ENCODE measurements at places on chromosomes 16 and 17.

DNA sequence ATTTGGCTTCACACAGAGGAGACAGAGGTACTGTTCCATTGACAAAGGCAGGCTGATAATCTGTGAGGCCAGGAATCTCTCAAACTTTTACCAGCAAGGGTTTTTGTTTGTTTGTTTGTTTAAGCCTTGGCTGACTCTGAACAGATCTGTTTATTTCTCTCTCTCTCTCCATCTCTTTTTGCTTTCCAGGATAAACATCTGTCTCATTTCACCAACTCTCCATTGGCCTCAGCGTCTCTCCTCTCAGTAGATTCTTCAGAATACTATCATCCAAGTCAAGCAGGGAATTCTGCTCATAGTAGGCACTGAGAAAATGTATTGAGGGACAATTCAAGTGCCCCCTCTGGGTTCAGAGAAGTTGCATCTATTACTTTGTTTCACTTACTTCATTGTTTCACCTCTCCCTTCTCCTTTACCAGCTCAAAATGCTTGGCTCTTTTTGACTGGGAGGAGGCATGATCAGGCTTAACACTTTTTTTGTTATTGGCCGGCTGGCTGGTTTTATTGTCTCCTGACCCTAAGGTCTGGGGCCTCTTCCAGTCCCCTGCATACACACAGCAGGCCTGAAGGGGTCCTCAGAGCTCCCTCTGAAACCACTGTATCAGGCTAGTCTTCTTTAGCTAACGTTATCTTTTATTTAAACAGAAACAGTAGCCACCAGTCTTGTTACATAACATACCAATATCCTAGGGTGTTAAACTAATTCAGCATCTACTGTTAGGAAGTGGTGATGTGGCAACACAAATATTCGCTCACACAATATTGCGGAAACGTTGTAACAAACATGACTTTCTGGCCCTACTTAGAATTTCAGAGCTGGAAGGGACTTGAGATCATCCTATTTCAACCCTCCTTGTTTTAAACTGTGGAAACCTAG lies 2.0 kb upstream of the YPEL2 start:
- peak; percentile 74 for DNase-seq

- no peak for DNase-seq
Measured at GRCh38 chr16:5761592-5761991, 664.0 kb upstream of the EEF2KMT start.

- DNase-seq: no peak
Measured at GRCh38 chr17:27612160-27612770, 18.7 kb upstream of the LGALS9 start.

GRCh38 chr16:12245088-12245920 lies 268.8 kb downstream of the SNX29 start:
- no peak for DNase-seq

GRCh38 chr17:1898332-1898731 lies 68.5 kb downstream of the RPA1 start:
- no peak for DNase-seq

DNA sequence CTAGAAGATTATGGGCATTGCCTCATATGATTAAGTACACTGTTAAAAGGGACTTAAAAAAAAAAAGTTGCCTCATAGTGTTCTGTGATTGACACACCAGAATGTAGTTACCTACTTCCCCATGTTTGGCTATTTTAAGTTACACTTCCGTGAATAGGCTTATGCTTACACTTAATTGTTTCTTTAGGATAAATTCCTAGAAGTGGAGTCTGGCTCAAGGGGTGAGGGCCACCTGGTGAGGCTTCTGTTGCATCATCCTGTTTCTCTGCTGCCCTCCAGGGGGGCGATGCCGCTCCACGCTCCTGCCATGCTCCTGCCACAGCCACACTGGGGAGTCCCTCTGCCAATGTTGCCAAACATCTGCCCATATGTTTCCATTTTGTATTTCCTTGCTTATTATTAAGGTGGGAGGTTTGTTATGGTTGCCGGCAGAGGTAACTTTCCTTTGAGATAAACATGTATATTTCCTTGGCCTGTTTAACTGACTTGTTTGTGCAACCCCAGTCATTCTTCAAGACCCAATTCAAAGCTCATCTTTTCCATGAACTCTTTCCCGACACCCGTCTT lies 73.1 kb downstream of the KSR1 start:
- peak; percentile 82 for DNase-seq

DNA sequence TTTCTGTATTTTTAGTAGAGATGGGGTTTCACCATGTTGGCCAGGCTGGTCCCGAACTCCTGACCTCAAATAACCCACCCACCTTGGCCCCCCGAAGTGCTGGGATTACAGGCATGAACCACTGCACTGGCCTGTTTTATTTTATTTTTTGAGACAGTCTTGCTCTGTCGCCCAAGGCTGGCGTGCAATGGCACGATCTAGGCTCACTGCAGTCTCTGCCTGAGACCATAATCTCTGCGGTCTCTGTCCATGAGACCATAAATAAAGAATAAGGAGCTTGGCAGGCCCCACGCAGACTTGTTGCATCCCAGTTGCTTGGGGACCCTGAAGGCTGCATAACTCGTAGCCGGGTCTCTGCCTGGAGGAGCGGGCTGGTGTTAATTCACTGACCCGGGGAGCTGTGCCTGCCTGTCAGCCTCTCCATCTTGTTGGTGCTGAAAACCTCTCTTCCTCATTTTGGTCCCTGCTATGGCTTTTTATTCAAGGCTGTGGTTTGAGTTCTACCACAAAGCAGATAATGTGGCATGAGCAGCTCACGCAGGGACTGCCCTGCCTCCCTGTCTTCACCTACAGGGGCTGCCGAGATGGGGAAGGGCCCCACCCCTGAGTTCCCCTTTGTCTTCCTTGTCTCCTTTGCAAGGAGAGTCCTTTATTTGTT lies 82.1 kb downstream of the MSI2 start:
- no peak for DNase-seq

- DNase-seq: no peak
Measured at GRCh38 chr17:65370669-65371131, 190.7 kb downstream of the AXIN2 start.

GRCh38 chr17:7136266-7136877 lies 21.8 kb upstream of the ASGR2 start:
- peak; percentile 62 for DNase-seq

- peak; percentile 47 for DNase-seq
Measured at GRCh38 chr17:75111777-75112335, 2.1 kb downstream of the ARMC7 start.

DNA sequence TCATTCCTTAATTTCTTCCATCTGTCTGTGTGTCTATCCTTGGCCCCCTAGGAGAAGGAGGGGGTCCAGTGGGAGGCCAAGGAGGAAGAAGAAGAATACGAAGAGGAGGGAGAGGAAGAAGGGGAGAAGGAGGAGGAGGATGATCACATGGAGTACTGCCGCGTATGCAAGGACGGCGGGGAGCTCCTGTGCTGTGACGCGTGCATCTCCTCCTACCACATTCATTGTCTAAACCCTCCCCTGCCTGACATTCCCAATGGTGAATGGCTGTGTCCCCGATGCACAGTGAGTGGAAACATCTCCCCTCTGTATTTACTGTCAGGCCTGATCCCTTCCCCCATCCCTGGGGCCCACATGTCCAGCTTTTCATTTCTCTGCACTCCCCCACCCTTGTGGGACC lies 6.3 kb downstream of the CHD3 start:
- DNase-seq: no peak

DNA sequence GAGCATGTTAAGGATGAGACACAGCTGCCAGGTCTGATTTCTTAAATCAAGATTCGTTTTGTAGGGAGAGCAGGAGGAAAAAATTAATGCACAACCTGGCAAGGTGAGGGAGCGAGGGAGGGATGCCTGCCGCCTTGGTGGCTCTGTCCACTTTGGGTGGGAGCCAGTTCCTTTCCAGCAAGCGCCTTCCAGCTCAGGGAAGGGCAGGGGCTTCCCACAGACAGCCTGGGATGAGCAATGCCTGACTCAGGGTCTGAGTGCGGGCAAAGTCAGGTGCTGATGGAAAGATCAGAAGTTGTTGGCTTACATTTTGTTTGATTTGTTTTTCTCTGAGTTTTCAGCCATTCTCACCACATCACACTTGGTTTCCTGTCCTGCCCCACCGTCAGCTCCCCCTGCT lies 220.7 kb downstream of the ENGASE start:
- no peak for DNase-seq

- peak; percentile 57 for DNase-seq
Measured at GRCh38 chr17:50117202-50118051, 12.5 kb downstream of the SAMD14 start.

DNA sequence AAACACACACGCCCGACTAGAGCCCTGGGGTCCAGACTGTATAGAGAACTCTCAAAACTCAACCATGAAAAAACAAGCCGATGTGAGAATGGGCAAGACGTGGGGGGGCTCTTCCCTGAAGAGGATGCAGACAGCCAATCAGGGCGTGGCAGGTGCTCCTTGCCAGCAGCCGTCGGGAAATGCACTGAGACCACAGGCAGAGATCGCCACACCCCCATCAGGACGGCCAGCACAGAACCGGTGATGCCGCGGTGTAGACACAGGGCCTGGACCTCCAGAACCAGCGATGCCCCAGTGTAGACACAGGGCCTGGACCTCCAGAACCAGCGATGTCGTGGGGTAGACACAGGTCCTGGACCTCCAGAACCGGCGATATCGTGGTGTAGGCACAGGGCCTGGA lies 169.2 kb downstream of the LAT start:
- DNase-seq: no peak

DNA sequence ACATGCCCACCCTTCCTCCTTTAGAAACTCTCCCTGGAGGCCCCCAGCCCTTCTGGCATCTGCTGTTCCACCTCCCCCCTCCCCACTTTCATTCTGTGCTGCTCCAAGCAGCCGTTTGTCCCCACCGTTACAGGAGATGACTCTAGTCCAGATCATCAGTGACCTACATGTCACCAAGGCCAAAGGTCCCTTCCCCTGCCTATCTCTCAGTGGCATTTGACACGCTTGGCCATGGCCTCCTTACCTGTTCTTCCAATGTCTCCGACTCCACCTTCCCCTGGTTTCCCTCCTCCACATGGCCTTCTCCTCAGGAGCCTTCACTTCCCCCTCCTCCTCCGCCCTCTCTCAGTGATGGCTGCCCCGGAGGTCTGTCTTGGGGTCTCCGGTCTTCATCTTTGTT lies 9.4 kb downstream of the TMEM92 start:
- no peak for DNase-seq

GRCh38 chr17:57636274-57636673 lies 108.8 kb downstream of the CCDC182 start:
- no peak for DNase-seq

DNA sequence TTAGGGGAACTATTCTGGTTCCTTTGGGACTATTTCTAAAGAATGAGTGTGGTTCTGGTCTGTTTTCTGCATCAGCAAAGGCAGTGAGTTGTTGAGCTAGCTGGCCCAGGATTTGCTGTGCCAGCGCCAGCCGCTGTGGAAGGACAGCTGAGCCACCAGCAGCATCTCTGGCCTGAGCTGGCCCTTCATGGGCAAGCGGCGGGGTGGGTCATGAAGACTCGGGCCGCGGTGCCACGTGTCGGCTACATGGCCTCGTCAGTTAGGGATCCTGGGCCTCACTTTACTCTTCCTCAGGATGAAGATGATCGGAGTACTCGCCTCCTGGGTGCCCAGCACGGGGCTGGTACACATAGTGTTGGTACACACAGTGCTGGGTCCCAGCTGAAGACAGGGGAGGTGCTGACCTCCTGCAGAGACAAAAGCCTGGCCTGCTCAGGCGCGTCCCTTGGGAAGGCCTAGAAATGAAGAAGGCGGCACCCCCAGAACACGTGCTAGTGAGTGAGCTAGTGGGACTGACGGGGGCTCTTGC lies 17.9 kb upstream of the FAAP100 start:
- DNase-seq: no peak

DNA sequence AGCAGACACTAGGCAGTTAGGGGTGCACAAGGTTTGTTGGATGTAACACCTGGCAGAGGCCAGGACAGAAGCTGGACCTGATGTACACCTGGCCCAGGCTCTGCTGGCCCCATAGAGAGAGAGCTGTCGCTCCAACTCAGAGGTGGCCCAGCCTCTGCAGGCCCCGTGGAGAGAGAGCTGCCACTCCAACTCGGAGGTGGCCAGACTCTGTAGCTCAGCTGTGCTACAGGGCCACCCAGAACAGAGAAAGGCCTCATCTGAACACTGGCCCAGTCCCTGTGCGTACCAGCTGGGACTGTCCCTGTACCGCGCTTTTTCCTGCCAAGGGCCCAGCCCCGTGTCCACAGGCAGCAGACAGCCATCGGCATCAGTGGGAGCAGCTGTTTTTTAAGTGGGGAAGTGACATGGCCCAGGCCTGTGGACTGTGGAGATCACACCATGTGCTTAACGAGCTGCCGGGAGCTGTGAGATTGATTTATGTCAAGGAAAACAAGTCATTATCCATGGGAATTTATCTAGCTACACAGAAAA lies 176.4 kb upstream of the CHMP6 start:
- no peak for DNase-seq

DNA sequence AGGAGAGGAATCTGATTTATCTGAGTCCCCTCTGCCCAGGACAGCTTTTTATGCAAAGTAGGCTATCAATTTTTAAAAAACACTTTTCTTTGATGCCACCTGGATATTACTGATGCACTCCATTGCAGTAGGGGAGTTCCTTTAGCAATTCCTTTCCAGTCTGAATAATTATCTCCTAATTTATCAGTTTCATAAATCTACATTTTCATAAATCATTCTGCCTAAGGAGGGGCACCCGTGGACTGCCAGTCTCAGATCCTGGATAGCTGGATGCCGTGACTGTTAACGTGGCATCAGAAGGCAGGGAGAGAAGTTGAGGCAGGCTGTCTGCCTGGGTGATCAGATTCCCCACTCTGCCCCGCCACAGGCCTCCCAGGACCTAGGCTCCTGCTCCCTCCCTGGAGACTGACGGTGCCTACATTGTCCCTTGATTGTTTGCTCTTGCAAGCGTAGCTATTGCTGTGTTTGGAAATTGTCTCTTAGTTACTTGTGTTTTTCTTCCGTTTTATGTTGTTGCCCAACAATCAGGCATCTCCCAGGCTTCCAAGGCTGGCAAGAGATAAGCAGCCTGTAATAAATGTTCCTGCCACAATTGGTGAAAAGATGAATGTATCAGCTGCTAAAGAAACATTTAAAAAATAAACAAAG lies 75.2 kb downstream of the KATNIP start:
- no peak for DNase-seq

GRCh38 chr16:1887711-1888354 lies 15.9 kb upstream of the MEIOB start:
- DNase-seq: no peak

DNA sequence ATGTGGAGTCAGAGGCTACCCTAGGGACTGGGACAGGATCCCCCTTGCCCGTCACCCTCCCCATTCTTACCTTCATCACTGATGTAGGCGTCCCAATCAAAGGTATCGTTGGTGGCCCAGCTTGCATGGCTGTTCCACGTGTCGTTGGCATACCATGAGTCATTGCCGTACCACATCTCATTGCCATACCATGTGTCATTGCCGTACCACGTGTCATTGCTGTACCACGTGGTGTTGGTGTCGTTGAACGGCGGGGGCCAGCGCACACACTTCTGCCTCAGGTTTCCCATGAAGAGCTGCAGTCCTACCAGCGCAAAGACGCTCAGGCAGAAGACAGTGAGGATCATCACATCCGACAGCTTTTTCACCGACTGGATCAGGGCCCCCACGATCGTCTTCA lies 4.8 kb downstream of the SCN4A start:
- DNase-seq: no peak

GRCh38 chr17:47867813-47868533 lies 17.0 kb upstream of the SP6 start:
- DNase-seq: no peak

Data from inflammatory macrophage treated with lipopolysaccharide for 1 hour (primary cell).